AG08395 (cell line): ENCODE measurements at places on chromosomes 6 and 20.
A peak's percentile ranks its signal among the peaks of the same experiment; 100 is the strongest.

DNA sequence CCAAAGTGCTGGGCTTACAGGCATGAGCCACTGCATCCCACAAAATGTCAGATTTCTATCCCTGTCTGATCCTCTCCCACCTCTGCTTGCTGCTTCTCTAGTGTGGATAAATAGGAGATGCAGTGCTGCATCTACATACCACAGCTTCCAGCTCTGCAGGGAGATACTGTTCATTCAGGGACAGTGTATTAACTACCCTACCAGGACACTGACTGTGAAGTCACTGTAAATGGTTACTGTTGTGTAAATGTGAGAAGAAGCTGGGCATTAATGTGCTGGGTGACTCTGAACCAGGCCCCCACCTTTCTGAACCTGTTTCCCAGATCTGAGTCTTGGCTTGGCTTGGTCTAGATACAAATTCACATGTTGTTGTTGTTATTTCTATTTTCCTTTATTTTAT, 488.6 kb upstream of the SULF2 start:
- DNase-seq: no peak

DNA sequence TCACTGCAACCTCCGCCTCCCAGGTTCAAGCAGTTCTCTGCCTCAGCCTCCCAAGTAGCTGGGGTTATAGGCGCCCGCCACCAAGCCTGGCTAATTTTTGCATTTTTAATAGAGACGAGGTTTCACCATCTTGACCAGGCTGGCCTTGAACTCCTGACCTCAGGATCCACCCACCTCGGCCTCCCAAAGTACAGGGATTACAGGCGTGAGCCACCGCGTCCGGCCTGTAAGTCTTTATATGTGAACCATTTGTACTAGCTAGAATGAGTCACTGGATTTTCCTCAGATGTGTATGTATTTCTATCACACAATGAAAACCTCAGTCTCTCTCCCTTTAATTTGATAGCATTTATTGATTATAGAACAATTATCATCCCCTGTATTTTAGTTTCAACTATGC, 34.0 kb downstream of the ITCH start:
- DNase-seq: no peak

GRCh38 chr20:17610566-17611289, 40.9 kb downstream of the DSTN start:
- DNase-seq: no peak

GRCh38 chr20:25551413-25552215, 33.7 kb downstream of the NINL start:
- no peak for DNase-seq

- DNase-seq: no peak
Measured at GRCh38 chr6:151381722-151382121, 9.6 kb downstream of the ZBTB2 start.

GRCh38 chr6:84197708-84198107, 29.7 kb downstream of the CEP162 start:
- no peak for DNase-seq

DNA sequence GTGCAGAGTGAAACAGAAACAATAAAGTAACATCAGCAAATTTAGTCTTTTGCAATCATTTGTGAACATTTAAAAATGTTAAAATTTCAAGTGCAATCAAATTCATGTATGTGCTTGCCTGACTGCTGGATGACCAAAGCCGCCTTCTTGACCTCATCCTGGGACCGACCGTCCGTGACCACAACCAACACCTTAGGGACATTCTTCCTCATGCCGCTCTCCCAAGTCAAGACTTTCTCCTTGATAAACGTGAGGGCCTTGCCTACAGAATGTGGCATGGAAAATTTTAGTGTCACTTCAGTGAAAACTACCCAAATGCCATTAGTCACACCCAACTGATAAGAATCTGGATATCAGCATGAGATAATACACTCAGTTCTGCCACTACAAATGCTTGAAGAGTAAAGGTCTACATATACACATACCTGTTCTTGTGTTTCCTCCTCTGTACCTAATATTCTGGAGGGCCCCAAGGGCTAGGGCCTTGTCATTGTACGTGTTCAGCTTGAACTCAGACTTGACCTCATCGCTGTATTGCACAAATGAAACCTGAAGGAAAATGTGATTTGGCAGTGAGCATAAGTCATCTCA, 86.8 kb downstream of the COL12A1 start:
- no peak for DNase-seq

DNA sequence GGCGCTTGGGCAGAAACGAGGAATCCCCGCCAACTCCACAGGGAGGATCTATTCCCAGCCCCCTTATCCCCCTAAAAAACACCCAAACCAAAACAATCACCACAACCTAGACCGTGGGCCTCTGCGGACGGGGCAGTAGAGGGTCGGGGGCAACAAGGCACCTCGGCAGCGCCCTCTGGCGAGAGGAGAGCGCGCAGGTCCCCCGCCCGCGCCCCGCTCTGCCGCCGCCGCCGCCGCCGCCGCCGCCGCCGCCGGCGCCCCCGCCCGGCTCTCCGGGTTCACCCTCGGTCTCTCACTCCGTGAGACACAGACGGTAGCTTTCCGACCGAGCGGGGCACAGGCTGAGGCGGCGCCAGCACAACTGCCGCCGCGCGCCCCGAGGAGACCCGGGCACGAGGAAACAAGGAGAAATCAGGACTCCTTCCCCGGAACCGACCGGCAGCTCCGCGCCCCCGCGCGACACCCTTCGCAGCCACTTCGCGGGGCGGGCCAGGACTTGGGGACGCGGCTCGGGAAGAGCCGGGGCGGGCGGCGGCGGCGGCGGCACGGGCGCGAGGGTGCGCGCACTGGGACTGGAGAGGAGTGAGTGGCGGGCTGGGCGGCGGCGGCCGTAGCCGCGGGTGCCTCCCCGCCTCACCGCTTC, at the start of gene SLC35F1:
TSS of gene SLC35F1 (plus strand) at position 307 of the 643 bp plus-strand sequence.
- DNase-seq: no peak

DNA sequence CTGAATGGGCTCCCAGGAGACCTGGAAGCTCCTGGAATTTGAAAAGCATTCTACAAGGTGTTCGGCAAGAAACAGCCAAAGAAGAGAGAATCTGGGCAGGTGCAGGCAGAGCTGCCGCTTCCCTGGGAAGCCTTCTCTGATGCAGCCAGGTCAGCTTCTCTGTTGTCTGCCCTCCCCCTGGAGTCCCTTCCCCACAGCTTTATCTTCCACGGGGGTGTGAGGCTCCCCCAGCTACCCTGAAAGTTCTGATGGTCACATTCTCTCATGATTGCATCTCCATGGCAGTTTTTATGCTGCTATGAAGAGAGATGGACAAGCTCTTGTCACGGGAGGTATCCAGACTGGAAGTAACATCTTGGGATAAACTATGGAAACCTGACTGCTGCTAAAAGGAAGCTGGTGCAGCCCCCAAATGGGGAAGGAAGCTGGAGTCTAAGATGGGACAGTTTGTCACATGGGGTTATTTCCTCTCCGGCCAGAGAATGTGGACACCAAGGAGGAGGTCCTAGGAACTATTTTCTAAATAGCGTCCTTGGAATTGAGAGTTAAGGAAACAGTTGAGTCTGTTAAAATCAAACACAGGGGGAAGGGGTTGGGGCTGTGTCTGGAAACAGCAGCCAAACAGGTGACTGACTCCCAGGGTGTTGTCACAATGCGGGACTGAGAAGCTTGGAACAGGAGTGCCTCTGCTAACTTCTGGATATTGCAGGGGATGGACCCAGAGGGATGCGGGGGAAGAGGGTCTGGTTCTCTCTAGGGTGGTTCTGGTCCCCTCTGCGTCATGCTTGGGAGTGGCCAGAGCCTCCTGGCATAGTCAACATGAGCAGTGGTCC, 91.1 kb downstream of the ASXL1 start:
- no peak for DNase-seq

DNA sequence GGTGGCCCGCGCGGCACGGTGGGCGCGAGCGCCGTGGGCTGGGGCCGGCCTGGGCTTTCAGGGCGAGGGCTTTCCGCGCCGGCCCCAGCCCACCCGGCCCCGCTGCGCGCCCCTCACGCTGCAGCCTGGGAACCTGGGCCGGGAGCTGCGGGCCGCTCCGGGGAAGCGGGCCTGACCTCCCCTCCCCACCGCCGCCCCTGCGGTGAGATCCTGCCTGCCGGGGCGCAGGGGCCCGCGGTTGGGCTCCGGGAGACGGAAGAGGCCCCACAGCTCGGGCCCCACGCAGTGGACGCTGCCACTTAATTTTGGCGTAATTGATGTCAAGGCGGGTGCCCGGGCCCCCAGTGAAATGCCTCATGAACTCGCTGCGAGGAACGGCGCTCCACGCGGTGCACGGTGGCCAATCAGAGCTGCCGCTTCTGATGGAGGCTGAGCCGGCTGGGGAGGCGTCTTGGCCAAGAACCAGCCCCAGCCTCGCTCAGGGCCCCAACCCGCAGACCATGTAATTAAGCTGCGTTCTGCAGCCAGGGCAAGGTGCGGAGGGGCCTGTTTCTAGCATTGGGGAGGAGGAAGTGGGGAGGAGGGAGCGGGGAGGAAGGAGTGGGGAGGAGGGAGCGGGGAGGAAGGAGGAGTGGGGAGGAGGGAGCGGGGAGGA, 96.1 kb upstream of the BHLHE23 start:
- DNase-seq: peak; percentile 61

DNA sequence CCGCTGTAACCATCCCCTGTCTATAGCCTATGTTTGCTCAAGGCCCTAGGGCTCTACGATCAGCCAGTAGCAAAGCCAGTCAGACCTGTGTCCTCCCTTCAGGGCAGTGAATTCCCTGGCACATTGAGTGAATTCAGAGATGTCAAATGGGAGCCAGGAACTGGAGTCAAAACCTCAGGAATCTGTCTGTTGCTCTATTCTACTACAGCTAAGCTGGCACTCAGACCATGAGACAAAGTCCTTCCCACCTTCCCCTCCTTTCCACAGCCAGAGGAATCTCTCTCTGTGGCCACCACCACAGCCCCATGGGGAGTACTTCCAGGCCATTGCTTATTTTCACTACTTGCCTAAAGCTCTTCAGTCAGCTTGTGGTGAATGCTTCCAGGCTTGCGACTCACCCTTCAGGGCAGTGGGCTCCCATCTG, 82.0 kb downstream of the PKIB start:
- peak; percentile 69 for DNase-seq

DNA sequence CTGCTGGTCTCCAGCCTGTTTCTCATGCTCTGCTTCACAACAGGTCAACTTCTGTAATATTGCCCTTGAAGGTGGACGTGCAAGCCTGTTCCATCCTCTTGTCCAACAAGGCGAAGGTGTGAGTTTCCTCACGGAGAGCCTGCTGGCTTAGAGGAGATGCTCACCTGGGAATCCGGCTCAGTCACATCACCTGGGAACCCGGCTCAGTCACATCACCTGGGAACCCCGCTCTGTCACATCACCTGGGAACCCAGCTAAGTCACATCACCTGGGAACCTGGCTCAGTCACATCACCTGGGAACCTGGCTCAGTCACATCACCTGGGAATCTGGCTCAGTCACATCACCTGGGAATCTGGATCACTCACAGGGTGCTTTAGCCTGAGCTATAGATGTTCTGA, 230.1 kb downstream of the ERMARD start:
- DNase-seq: no peak

GRCh38 chr6:71066153-71066552, 109.3 kb upstream of the B3GAT2 start:
- no peak for DNase-seq

- DNase-seq: peak; percentile 77
Measured at GRCh38 chr6:30541515-30542403, 14.5 kb downstream of the GNL1 start.

DNA sequence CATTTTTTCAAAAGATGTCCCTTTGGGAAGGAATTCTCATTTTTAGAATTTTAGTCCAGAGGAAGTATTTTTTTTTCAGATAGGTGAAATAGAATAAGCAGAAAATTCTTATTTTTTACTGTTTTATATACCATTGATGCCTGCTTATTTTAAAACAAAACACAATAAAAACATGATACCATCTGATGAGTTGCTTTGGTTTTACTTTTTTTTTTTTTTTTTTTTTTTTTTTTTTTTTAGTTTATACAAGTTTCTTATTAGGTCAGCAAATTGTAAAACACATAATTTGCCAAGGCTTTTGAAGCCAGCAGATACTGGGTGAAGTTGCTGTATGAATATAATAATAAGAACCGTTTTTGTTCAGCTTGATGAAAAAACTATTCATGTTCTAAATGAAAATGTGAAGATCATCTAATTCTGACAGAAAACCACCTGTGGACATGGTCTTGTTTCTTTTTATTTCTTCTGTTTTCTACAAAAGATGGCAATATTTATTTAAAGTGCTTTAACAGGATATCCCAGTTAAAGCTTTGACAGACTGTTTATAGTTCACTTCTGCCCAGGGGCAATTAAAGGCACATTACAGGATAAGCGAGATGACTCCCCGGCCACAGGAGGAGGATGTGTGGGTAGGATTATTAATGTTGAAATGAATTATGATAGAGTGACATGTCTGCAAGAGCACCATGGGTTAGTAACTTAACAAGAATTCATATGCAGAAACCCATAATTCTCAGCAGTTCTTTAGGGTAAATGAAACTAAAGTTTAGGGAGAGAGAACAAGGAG, 31.1 kb downstream of the MYB start:
- peak; percentile 55 for DNase-seq

GRCh38 chr6:87274660-87275274, 47.6 kb upstream of the SMIM8 start:
- DNase-seq: peak; percentile 84

DNA sequence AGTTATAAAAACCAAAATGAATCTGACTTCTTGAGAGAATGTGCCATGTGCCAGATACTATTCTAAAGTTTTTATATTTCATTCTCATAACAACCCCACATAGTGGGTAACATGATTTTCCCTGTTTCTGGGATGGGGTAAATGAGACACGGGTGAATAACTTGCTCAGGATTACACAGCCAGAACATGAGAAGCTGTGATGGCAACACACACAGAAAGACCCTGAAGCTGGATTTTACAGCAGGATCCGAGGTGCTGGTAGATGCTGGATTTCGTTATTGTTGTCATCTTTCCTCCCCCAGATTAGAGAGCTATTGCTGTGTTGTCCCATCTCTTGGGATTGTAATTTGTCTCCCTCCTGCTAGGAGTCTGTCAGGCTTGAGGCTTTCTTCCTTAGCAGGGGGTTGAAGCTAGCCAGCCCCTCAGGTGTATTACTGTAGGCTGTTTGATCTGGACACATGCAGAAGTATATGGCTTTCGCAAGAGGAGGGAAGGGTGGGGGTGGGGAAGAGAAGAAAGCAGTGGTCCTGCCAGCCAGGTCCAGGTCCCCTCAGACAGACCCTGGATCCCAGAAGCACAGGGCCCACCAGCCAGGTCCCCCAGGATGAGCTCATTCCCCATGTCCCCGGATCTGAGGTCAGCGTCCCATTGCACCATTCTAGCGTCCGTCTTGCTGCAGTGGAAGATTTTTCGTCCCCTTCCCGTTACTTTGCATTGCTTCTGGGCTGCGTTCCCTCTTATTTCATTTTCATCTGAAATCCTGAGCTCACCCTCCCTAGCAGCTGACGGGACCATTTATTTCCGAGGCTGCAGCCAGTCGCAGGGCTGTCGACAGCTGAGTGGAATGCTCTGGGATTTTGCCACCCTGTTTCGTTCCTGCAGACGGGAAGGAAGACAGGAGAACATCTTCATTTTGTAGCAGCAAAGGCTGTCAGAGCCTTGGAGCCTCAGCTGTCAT, 7.3 kb upstream of the KCNG1 start:
- DNase-seq: peak; percentile 69

GRCh38 chr6:166586424-166587156, at the start of gene RAMACL:
RAMACL (minus strand) TSS chr6:166586678; CDS start chr6:166586477, 201 bp downstream.
- no peak for DNase-seq

GRCh38 chr6:72968704-72969103, 256.6 kb downstream of the KHDC1L start:
- DNase-seq: no peak

- no peak for DNase-seq
Measured at GRCh38 chr6:134452906-134453305, 135.0 kb upstream of the SGK1 start.
